ENCODE measurements at places on chromosomes 4 and X.

- no peak for DNase-seq
Measured at GRCh38 chr4:122889726-122890125, 32.7 kb downstream of the NUDT6 start.

- no peak for DNase-seq
Measured at GRCh38 chr4:56844802-56845580, 23.5 kb upstream of the SPINK2 start.

GRCh38 chrX:108018656-108019381 lies 26.0 kb upstream of the VSIG1 start:
- DNase-seq: no peak

DNA sequence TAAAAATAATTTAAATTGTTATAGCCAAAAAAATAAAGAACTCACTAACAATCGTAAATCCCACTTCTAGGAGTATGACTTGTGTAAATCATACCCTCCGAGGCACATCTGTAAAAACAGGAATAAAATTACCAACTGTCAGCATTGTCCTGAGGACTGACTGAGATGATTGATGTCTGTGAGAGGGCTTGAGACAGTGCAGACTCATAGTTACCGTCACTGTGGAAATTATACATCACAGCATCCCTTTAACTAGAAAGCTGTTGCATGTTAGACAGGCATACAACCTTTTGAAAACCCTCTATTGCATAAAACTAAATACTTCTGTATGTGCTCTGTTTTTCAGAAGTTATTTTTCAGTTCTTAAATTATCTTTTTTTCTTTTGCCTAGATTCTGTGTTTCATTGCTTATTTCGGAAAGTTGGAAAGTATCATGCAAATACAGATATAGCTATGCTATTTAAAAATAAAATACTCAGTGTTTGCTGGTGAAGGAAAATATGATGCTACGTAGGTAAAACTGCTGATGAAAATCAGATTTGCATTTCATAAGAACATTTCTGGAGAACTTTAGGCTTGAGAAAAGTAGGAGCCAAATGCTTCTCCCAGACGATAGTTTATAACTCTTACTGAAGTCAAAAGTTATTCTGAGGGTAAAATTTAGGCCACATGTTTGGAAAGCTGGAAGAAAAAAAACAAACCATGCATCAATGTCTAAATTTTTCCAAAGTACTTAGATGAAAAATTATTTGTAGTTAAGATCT lies 13.6 kb upstream of the RBPJ start:
- no peak for DNase-seq

GRCh38 chrX:40132751-40133150 lies 35.0 kb upstream of the BCOR start:
- no peak for DNase-seq

DNA sequence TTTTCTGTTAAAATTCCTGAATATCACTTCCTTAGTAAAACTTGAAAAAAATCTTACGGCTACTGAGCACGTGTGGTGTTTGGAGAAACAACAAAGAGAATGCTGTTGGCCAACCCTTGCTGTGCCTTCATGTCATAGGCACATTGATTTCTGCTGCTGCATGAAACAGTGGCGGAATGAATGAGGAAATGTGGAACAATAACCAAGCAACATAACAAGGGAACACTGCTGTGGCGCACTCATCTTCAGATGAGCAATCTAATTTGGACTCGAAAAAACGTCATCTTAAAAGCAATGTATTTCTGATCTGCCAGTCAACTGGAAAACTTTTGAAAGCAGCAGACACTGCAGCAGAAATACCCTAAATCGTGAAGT lies 51.4 kb downstream of the PROM1 start:
- no peak for DNase-seq

GRCh38 chr4:620201-620600 lies 5.2 kb upstream of the PDE6B start:
- DNase-seq: no peak

DNA sequence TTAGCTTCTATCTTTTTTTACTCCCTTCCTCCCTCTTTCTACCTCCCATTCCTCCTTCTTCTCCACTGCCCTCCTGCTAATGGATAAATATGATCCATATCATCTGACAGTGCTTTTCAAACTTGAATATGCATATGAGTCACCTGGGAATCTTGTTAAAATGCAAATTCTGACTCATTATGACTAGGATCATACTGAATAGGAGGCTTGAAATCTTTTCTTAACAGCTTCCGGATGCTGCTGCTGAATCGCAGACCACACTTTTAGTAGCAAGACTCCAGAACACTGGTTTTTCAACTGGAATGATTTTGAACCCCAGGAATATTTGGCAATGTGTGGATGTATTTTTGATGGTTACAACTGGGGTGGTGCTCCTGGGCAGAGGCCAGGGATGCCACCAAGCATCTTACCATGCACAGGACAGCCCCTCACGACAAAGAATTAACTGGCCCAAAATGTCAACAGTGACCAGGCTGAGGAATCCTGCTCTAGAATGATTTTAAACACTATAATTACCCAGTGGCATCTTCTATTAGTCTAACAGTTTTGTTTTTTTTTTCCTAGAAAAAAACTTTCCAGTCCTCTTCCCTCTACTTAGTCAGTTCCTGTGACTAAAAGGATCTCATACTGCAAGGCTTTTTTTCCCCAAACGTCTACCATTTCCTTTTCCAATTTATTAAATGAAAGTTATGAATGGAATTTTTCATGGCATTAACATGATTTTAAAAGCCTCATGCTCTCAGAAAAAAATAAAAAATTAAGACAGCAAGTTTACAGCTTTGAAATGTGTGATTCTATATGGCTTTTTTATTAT lies 10.6 kb upstream of the PYURF start:
- DNase-seq: no peak

GRCh38 chr4:138499627-138500026 lies 257.5 kb upstream of the SLC7A11 start:
- DNase-seq: no peak

- no peak for DNase-seq
Measured at GRCh38 chr4:53788011-53788410, 196.7 kb upstream of the LNX1 start.

- DNase-seq: no peak
Measured at GRCh38 chr4:108029731-108030130, 40.0 kb downstream of the HADH start.

DNA sequence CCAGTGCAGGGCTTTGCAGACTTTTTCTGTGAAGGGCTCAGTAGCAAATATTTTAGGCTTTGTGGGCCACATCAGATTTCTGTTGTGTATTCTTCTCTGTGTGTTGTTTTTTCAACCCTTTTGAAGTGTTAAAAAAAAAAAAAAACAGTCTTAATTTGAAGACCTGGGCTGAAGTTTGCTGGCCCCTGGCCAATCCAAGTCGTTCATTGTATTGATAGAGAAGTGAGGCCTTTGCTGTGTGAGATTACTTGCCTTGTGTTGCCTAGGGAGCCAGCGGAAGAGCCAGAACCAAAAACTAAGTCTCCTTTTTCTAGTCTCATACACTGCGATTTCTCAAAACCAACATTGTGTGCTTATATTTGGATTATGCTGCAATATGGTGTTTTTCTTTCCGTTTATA lies 46.9 kb downstream of the MTM1 start:
- DNase-seq: no peak

- DNase-seq: no peak
Measured at GRCh38 chr4:57064811-57065711, 45.1 kb downstream of the IGFBP7 start.

DNA sequence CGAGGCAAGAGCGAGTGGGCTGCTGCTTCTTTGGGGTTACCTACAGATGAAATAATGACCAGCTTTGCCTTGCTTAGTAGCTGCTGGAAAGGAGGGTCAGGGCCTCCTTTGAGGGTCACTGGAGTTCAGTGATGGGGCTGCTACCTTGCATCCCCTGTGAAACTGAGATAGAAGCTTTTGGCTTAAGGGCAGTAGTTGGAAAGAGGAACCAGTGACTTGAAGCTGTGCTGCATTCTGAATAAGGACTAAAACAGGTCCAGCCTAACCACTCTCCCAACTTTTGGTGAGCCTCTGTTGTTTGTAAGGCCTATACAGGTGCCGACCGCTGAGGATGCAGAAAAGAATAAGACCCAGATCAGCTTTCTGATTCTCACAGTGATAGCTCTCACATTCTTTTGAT lies 41.2 kb downstream of the RASL11B start:
- DNase-seq: no peak

DNA sequence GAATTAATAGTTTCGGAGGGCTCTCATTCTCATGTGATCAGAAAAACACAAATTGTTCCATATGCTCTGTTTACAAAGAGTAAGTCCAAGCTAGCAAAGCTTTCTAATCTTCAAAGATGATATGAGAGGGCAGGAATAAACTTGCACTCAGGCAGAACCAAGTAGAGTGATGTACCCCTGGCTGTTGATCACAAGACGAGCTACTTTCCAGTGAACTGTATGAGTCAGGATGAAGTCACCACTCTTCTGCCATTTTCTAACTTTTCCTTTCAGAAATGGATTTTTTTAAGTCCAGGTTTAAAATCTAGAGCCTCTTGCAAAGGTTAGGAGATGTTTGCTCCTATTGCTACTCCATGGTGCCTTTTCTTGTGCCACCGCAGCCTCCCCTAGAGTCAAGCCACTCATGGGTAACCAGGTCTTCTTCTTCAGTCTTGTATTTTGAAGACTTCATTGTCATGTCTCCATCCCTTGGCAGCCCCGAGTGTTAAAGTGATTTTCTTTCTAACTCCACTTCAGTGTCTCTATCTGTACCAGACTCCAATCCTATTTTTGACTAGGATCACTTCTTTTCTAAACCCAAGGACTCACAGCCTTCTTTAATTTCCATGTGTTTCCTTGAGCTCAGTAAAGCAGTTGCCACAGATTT lies 171.9 kb upstream of the GALNT7 start:
- no peak for DNase-seq

GRCh38 chr4:14386196-14386595 lies 616.1 kb upstream of the CPEB2 start:
- DNase-seq: no peak

- DNase-seq: no peak
Measured at GRCh38 chr4:2298532-2298991, 36.7 kb upstream of the MXD4 start.

DNA sequence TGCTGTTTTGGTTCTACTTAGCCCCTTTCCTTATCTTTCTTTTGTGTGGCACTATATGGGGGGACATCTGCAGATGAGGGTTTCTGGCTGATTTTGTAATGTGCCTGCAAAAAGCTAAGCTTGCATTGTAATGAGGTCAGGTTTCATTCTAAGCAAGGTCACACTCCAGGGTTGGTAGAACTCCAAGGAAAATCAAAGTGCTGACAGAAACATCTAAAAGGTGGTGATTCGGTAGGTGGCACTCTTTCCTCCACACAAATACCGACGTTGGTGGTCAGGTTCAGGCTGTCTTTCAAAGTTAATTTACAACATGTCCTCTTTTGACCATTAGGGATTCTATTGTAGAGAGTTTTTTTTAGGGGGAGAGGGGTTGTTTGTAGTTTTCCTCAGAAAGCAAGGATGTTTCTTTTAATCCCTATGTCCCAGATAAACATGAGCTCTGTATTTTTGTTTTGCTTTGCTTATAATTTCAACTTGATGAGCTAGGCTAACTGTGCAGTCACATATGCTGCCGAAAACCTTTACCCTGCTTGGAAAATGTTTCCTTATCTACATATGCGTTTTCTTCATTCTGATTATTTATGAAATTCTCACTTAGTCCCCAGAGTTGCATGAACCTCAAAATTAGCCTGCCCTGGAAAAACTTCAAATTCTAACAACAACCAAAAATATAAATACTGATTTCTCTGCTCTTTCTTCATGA lies 434.2 kb downstream of the PPARGC1A start:
- no peak for DNase-seq

DNA sequence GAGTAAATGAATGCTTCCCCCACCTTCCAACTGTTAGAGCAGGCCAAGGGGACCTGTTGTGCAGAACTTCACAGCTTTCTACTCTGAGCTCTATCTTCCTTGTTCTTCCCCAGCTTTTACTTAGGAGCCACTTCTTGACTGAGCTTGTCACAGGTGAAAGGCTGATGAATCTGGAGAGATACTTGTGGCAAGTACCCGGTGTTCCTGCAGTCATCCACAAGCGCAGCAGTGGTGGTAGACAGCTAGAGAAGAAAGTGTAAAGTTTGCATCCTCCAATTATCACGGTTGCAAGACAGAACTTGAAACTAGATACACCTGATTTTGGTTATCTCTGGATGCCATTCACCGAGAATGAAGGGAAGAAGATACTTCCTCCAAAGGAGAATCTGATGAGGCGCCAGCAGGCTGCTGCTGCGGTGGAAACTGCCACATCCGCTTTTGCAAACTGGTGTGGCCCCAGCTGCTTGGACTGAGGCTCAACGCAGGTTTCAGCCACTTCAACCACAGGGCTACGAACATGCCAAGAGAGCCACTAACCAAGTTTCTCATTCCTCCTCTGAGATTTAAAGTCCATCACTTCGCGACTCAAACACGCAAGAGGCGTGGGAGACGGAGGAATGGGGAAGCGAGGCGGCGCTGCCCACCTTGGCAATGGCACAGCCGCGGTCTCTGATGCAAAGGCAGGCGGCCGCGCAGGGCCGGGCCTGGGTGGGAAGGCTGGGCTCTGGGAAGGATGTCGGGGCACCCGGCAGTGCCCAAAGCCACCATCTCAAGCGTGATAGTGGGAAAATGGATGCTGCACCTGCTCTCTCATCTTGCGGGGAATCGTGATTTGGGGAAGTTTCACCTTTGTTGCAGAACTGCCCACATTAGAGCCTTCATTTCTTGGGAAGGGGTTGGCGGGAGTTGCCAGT lies 1.3 kb upstream of the FHIP1A start:
- no peak for DNase-seq

- no peak for DNase-seq
Measured at GRCh38 chr4:141912831-141913230, 276.4 kb downstream of the IL15 start.

- no peak for DNase-seq
Measured at GRCh38 chr4:61320154-61320553, 120.0 kb downstream of the ADGRL3 start.

All from cortex of kidney (tissue), 1 donor.